ENCODE measurements at places on chromosomes 1 and 21. TPM values are rescaled to one million over a fixed set of nuclear protein-coding genes. Genes with fewer than 3 reads are reported as not detected.

The DNAI4 gene
- 6.0 TPM for total RNA-seq

The FAM72C gene
- 0.47 TPM for total RNA-seq

The INSRR gene
- 0.06 TPM for total RNA-seq

The SLFNL1 gene
- 1.6 TPM for total RNA-seq

The GALNT2 gene
- 76.3 TPM for total RNA-seq

The CEP104 gene
- 20.8 TPM for total RNA-seq

The FCRL1 gene
- total RNA-seq = 0.38 TPM

The SFN gene
- total RNA-seq = 0.38 TPM

The THAP3 gene
- 35.0 TPM for total RNA-seq

The FMN2 gene
- total RNA-seq = 3.9 TPM

The SLAMF9 gene
- total RNA-seq = 0.56 TPM

The ZBTB8B gene
- not detected for total RNA-seq

The AK5 gene
- 0.84 TPM for total RNA-seq

The TRIM17 gene
- total RNA-seq = not detected

The SH2D1B gene
- 0.12 TPM for total RNA-seq

The GPATCH4 gene
- total RNA-seq = 34.7 TPM

The FCRL4 gene
- not detected for total RNA-seq

The PRELP gene
- total RNA-seq = 85.6 TPM

The TINAGL1 gene
- total RNA-seq = 187 TPM

The NBPF6 gene
- total RNA-seq = not detected

The WNT4 gene
- total RNA-seq = 1.6 TPM

The OR2M3 gene
- not detected for total RNA-seq

The HEATR1 gene
- 49.5 TPM for total RNA-seq

The HES2 gene
- total RNA-seq = not detected

The GON4L gene
- 21.5 TPM for total RNA-seq

The FAM167B gene
- 4.3 TPM for total RNA-seq

The CBS gene
- total RNA-seq = 13.5 TPM

The SDE2 gene
- 20.5 TPM for total RNA-seq

The RGS13 gene
- total RNA-seq = 0.63 TPM

The DDR2 gene
- 150 TPM for total RNA-seq

The OR2T29 gene
- not detected for total RNA-seq

The GSTM5 gene
- total RNA-seq = 6.6 TPM

The NES gene
- 17.4 TPM for total RNA-seq
